SK-N-DZ (cell line): ENCODE measurements at places on chromosomes 1 and 21.

DNA sequence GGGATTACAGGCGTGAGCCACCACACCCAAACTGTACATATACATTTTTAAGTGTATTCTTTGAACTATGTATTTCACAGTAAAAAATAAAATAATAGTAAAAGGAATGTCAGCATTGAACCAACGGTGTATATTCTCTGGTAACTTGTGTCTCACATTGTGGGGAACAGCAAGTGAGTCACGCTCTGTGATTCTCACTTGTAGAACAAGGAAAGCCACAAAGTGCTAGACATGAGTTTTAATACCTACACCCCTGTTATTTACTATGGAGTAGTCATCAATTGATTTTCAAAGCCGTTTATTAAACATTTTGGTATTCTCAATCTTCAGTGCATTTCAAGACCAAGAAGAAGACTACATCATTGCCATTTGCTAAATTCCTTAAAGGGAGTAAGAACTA, 197.2 kb downstream of the GPATCH2 start:
- DNase-seq, result no peak

- DNase-seq, result no peak
Observed at GRCh38 chr21:33801424-33802405, 113.9 kb downstream of the ATP5PO start.

DNA sequence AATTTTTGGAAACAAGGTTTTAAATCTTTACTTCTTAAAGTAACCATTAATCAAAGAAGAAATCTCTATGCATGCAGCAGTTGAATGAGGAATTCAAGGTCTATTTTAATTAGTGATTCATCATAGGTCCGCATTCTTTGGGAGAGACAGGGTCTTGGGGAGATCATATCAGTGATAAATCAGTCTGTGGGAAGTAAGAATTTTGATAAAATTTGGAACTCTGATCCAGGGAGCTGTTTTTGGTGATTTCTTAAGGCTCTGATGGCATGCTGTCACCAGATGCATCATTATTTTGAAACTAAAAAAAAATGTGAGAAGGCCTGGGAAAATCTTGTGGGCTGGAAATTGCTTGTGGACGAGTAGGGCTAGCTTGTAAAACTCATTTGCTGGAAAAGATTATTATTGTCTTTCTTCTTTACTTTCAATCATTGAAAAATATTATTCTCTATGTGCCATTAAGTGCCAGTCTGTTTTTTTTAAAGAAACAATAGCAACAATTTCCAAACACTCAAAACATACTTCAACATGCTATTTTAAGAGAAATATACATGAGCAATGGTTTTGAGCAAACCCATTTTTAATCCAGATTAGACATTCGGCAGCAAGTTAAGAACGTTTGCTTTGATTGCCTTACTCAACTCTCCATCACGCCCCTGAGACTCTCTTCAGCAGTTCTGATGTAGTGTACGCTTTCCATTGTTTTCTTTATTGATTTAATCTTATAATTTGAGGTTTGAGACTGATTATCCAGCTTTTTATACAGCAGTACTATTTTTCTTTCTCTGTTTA, 62.6 kb downstream of the ZBTB18 start:
- DNase-seq, result no peak

GRCh38 chr1:86645851-86646250, 58.5 kb upstream of the SH3GLB1 start:
- no peak for DNase-seq

DNA sequence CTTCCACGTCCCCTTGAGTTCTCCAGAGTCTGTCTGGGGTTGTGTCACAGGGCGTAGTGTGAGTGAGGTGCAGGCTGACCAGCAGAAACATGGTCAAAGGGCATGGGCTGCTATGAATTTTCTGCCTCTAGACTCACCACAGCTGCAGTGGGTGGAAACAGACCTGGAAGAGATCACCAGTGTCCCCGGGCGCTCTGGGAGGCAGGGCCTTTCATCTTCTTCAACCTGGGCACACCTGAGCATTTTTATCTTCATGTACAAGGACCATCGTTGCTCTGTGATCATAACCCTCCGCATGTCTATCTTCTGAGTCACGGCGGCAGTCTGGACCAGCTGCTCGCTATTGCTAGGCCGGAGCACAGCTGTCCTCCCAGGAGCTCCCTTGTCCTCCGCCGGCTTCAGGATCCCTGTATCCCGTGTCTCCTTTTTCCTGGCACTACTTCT, 29.6 kb downstream of the DEGS1 start:
- DNase-seq, result no peak

DNA sequence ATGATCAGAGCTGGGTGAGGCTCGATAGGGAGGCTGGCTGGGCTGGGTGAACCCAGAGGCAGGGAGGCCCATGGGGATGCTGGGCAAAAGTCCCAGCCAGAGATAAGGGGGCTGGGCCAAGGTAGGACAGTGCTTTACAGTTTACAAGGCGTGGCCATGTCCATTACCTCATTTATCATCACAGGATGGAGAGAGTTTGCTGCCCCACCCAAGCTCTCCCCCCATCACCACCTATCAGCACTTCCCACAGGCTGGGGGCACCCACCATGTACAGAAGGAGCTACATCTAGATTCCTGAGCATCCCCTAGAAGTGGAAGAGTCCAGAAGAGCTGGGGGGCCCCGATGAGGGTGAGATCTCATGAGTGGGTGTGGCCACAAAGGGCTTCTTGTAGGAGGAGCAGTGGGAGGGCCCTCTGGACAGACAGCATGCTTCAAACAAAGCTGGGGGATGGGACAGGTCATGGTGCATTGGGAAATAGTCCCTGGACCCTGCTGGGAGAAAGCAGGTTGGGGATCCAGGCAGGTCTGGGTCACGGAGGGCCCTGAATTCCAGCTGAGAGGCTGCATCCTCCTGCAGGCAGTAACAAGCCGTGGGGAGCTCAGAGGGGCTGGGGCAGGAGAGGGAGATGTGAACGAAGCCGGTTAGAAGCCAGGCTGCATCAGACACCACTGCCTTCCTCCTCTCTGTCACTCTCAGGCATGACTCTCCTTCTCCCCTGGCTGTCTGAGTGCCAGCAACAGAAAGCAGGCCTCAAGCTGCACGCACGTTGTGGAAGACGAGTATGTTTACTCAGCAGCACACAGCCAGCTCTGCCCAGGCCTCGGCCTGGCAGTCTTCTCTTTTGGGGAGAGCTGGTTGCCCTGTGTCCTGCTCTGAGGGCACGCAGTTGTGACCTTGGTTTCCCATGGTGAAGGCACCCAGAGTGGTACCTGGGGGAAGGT, 202.3 kb downstream of the HIVEP3 start:
- no peak for DNase-seq

GRCh38 chr1:164619006-164619784, 60.2 kb downstream of the PBX1 start:
- no peak for DNase-seq

GRCh38 chr21:31351960-31352359, 7.9 kb upstream of the TIAM1 start:
- no peak for DNase-seq

DNA sequence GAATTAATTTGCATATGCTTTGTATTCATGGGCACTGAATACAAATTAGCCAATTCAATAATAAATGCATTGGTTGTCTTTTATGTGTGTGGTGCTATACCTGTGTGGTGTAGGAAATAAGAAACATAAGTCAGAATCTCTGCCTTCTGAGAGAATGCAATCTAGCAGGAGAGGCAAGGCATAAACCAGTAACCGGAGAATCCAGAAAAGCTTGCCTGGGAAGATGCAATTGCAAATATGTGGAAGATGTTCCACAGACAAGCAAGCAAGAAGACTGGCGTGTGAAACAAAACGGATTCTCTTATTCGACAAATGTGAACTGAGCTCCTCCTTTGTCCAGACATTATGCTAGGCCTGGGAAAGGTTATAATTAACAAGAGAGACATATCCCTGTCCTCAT, 134.3 kb downstream of the NR5A2 start:
- DNase-seq, result no peak

DNA sequence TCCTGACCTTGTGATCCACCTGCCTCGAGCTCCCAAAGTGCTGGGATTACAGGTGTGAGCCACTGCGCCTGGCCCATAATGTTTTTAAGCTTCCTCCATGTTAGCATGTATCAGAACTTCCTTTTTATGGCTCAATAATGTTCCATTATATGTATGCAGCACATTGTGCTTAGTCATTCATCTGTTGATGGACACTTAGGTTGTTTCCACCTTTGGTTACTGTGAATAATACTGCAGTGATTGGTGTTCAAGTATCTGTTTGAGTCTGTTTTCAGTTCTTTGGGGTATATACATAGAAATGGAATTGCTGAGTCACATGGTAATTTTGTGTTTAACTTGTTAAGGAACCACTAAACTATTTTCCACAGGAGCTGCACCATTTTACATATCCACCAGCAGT, 17.7 kb downstream of the CMPK1 start:
- DNase-seq, result no peak

GRCh38 chr1:10106756-10107475, 74.2 kb downstream of the UBE4B start:
- DNase-seq, result no peak

DNA sequence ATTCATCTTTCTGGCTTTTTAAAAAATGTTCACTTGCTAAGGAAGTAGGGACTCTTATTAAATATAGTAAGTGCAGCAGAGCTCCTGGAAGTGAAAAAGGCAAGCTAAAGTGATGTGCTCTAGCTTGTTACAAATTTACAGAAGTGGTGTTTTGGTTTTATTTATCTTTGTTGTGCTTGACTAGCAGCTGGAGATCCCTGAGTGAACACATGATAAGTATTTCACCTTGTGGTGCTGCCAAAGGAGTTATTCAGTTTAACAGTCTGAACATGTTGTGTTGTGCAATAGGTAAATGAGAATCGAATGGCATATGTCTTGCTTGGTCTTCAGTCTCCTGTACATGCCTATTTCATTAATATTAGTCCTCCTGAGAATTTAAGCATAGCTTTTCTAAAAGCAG, 315.7 kb downstream of the TPR start:
- DNase-seq, result no peak

GRCh38 chr1:209569455-209570207, 13.9 kb upstream of the CAMK1G start:
- peak; percentile 70 for DNase-seq

- peak; percentile 44 for DNase-seq
Observed at GRCh38 chr1:21659099-21659923, 9.8 kb downstream of the RAP1GAP start.

DNA sequence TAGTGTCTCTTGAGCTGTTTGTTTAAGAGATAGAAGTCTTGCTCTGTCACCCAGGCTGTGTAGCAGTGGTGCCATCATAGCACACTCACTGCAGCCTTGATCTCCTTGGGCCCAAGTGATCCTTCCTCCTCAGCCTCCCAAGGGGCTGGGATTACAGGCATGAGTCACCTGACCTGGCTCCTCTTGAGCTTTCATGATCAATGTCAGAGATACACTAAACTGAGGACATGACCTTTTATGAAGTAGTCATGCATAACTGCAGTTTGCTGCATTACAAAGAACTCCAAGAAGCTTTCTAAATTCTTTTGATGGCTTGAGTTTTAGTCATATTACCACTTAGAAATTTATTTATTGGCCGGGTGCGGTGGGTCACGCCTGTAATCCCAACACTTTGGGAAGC, 77.7 kb downstream of the CC2D1B start:
- DNase-seq, result no peak

DNA sequence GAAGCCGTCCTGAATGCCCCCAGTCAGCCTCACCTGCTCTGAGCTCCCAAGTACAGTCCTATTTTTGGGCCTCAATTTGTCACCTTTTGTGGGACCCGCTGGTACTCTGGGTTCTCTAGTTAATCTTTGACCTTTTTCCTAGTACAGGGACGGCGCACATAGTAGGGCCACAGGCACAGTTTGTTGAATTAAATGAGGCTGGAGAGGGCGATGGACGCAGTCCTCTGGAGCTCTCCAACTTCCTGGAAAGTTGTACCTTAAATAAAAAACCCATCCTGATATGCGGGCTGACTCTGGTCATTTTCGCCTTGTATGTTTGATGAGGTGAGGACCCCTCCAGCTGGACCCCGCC, 4.8 kb downstream of the FAM110D start:
- DNase-seq, result no peak

DNA sequence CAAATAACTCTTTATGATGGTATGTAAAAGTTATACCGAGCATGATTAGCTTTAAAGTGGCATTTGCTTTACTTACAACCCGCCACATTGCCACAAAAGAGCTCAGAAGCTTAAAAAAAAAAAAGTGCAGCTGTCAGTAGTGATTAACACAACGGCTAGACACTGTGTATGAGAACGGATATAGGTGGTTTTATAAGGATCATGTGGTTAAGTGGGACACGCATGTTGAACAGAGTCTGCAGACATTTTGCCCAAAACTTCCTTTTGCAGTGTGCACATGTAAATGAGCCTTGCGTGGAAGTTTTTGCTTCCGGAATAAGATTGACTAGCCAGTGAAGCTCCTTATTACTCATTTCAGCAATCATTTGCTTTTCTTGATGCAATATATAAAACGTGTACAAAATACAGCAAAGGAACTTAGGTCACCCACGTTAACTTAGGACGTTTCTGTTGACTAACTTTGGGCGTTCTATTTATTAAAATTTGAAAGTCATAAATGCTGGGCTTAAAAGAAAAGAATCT, 58.7 kb upstream of the RGS1 start:
- DNase-seq, result no peak

DNA sequence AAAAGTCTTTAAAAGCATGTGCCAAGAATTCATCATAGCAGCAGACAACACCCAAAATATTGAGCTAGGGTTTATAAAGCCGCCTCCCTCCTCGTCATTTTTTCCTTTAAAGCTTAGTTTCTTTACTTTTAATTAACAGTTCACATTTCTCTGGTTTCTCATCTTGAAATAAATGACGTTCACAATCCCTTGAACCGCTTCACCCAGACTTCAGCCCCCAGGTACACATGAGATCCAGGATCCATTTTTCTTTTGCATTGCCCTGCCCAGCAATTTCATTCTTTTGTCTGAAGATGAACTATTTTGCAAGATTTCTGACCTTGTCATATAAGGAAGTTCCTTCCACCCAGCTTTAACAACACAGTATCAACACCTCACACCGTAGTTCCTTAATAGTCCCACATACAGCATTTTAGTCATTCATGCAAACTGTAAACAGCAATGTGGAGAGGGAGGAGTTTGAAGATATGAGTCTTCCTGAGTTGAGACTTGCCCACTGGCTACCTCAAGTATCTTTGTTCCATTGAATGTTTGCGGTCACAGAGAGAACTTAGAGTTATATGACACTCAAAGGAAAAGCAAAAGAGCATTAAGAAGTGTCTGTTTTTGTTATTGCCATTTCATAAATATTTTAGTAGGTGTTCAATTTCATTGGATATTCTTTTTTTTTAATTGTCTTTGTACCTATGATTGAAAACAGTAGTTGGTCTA, 35.3 kb upstream of the CACYBP start:
- DNase-seq, result no peak

GRCh38 chr1:213192026-213192425, 141.0 kb downstream of the RPS6KC1 start:
- DNase-seq, result no peak

GRCh38 chr1:108179018-108179417, 21.1 kb downstream of the SLC25A24 start:
- DNase-seq, result no peak
